ENCODE measurements at places on chromosomes 3 and 15. TPM values are rescaled to one million over a fixed set of nuclear protein-coding genes. Genes with fewer than 3 reads are reported as not detected.

GRCh38 chr15:28974142-28974541 lies 88.4 kb downstream of the APBA2 start:
- DNase-seq = no peak

GRCh38 chr3:65836047-65836446 lies 202.7 kb downstream of the MAGI1 start:
- DNase-seq = peak; percentile 28

- DNase-seq = no peak
Observed at GRCh38 chr3:56075089-56075488, 393.2 kb downstream of the ERC2 start.

- no peak for DNase-seq
Observed at GRCh38 chr3:137944593-137944992, 65.4 kb upstream of the CLDN18 start.

GRCh38 chr3:90062631-90063200 lies 955.3 kb downstream of the EPHA3 start:
- no peak for DNase-seq

DNA sequence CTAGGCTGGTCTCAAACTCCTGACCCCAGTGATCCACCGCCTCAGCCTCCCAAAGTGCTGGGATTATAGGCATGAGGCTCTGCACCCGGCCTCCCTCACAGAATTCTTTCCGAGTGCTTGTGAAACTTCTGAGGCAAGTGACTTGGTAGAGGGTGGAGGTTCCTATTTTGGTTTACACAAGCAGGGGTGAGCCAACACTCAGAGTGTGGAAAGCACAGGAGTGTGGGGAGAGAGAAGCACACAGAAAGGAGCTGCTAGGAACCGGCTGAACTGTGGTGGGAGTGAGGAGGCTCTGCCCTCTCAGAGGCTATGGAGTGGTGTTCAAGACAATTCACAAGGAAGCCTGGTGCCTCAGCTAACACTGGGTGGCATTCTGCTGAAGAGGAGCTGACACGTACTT lies 7.7 kb downstream of the CAPN3 start:
- no peak for DNase-seq

DNA sequence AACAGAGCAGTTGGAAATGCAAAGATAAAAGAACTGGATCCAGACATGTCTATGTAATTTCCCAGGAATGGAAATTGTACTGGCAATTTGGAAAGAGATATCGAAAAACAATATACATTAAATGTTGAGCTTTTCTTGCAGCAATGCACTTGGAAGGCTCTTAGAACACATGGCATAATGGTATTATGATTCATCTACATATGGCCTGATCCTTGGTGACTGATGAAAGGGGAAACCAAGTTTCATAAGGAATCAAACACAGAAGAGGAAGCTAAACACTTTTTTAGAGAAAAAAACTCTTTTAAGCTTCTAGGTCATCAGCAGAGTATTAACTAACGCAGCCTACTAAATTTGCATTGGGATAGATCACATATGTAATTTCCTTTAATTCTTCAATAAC lies 12.4 kb upstream of the GREM1 start:
- DNase-seq = peak; percentile 62

DNA sequence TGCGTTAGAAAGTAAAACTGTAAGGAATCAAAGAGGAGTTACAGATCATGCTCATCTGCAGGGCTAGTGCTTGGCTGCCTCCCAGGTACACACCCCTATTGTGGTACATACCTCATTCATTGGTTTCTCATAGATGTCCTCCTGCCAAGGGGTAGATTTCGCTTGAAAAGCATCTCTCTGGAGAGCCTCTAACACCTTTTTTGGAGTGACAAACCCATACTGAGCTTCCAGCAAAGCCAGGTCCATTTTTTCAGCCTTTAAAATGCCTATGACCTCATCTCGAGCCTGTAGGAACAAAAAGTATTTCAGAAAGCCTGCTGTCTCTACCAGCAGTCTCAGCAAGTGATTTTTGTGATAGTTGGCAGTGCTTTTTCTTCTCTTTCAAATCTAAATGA lies 112.1 kb downstream of the CMSS1 start:
- peak; percentile 50 for DNase-seq

DNA sequence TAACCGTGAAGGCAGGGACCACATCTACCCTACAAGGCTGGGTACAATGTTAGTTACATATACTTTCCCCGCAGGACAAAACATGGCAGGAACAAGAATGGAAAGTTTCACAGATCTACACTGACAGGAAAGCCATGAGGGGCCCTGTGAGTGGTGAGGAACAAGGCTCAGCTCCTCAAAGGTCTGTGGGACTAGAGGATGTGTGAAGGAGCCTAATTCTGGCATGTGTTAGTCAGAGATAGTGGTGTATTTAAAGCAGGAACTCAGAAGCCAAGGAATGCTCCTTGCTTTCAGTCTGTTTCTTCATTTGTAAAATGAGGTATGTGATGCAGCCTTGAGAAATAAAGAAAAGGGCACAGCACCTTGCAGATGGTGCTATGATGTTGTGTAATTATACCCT lies 25.1 kb downstream of the ETV5 start:
- no peak for DNase-seq

GRCh38 chr3:53264718-53265117 lies 8.9 kb upstream of the TKT start:
- no peak for DNase-seq

DNA sequence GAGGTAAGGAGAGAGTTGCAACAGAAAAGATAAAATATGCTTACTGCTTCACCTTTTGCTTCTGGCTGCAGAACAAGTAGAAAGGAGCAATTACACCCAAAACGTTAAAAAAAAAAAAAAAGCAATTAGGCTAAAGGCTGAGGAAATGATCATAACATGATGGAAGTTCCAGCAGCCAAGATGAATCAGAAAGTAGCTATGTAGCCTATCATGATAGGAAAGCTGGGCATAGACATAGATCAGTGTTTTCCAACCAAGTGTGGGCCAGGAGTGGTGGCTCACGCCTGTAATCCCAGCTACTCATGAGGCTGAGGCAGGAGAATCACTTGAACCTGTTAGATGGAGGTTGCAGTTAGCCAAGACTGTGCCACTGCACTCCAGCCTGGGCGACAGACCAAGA lies 52.6 kb downstream of the AGTR1 start:
- no peak for DNase-seq

DNA sequence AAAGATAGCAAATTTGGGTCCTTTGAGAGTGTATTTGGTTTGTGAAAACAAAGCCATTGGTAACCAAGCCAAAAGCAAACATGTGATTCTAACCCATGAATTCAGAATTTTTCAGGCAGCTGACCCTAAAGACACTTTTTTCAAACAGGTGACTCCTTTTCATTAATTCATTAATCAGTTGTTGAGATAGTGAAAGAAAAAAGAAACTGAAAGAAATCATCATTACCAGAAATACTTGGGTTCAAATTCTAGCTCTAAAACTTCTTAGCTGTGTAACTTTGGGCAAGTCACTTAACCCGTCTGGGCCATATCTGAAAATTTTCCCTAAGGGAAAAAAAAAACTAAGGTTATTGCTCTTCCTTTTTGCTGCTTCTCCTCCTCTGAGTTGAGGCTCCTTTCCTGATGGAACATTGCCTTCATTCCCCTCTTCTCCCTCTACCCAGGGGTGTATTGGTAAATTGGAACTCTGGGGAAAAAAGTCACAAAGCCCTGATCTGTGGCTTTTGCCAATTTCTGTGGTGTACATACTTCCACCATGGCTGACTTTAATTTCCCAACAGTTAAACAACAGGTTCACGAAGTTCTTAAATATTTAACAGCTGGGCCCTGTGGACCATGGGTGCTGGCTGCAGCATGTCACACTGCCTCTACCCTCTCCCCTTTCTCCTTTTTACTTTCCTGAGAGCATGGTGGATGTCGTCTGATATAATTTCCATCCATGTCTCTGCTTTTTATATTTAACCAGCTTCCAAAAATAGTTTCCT lies 120.3 kb downstream of the ASB7 start:
- DNase-seq = no peak

DNA sequence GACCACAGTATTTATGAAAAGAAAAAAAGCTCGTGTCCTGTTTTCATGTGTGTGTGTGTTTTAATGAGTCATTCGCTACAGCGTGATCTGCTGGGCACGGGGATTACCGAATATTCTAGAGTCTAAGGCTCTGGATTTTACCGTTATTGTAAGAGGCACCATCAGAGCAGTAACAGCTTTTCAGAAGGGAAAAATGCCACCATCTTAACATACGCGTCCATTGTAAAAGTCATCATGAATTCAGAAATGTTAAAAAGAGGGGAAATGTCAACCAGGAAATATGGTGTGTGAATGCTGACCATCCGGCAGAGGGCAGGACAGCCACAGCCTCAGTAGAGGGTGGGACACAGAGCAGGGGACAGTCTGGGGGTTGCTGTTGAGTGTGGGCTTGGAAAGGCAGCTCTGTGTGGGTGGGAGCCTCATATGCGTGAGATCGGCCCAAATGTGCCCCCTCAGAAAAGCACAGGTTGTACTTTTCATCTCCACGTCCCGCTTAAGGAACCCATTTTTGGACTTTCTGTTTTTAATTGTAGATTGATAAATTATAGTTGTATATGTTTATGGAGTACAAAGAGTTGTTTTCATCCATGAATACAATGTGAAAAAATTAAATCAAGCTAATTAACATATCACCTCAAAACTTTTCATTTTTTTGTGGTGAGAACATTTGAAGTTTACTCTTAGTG lies 69.6 kb downstream of the ASB7 start:
- DNase-seq = peak; percentile 77

GRCh38 chr3:53491276-53491675 lies 3.1 kb upstream of the CACNA1D start:
- DNase-seq = no peak

- DNase-seq = no peak
Observed at GRCh38 chr15:67415181-67415580, 105.8 kb upstream of the C15orf61 start.

DNA sequence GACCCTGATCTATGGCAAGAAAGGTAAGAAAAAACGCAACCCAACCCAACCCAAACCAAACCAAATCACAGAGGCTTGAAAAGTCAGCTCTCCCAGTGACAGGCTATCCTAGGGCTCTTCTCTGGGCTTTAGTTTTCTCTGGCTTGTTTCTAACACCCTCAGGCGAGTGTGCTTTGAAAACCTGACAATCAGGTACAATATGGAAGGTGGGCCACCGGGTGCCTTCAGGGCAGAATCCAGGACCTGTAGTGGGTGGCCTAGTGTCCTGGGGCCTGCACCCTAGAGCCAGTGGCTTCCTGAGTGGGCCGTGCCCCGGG lies 46.8 kb downstream of the BHLHE40 start:
- DNase-seq = no peak

- peak; percentile 35 for DNase-seq
Observed at GRCh38 chr3:120742849-120743365, 363 bp downstream of the GTF2E1 start.

GRCh38 chr15:73368301-73369136 lies at the start of gene HCN4:
HCN4 (minus strand) TSS chr15:73368958; CDS start chr15:73368270, 688 bp downstream.
- DNase-seq = no peak

DNA sequence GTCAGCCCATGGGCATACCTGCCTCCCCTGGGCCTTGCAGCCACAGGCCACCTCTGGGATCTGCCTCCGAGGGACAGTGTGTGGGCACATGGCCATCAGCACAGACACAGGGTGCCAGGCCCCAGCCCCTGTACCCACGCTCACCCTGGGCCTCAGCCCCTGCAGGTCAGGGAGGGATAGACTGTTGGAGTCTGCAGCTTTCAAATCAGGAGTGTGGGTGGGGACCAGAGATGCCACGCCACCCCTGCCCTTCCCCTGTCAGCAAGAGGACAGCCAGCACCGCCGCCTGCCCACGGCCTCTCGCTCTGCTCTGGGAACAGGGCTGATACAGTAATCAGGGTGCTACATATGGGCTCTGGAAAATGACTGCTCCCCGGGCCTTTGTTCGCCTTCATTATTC lies 72.7 kb downstream of the DNAJB8 start:
- DNase-seq = no peak

DNA sequence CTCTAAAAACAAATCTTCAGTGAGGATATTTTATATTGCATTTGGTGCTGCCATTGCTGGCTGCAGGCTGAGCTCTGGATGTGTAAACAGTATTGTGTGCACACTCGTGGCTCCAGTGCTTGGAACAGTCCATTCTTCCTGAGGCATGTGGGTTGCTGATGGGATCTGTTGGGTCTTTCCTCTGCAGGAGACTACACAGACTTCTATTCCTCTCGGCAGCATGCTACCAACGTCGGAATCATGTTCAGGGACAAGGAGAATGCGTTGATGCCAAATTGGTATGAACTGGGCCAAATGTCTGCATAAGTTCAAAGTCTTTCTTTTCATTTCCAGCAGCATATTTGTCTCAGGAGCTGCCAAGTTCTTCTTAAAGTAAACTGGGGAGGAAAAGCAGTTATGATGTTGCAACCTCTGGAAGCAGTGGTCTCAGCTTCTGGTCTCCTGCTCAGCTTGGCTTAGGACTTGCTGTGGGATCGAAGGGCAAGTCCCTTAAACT lies 9.3 kb downstream of the FAH start:
- no peak for DNase-seq

GRCh38 chr3:88031642-88032077 lies 27.1 kb downstream of the CGGBP1 start:
- peak; percentile 71 for DNase-seq

DNA sequence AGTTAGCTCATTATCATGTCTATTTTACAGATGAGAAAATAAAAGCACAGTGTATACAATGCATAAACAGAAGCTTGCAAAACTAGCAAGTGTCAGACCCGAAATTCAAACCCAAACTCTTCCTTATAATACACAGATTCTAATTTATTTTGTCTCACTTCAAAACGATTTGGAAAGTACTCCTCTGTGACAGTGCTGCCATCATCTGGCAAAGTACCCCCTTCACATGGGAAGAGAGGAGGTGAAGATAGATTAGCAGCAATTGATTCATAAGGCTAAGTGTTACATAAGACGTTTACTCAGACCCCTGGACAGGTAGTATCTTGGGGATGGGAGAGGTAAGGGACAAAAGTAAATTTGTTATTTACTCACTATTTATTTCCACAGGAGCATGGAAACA lies 744.0 kb upstream of the SGO1 start:
- no peak for DNase-seq

DNA sequence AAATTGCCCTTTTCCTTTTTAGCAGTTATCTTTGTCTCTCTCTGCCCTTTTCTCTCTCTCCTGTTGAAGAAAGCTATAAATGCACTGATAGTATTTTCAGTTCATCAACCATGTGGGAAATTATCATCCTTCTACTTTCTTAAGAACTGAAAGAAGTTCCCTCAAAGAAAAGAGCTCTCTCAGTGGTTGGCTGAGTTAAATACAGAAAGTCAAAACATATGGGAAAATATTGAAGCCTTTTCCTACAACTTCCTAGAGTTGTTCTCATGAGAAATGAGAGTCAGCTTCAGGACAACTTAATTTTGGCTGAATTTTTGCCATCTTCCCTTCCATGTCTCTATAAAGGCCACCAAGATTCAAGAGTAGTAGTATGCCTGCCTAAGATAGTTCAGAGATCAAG lies 96.7 kb downstream of the NFKBIZ start:
- no peak for DNase-seq

The ADCY5 gene
- total RNA-seq = 0.10 TPM

The PGBD4 gene
- total RNA-seq = 2.5 TPM

The CLSTN2 gene
- 0.59 TPM for total RNA-seq

The SCAMP5 gene
- 4.4 TPM for total RNA-seq

The SERINC4 gene
- not detected for total RNA-seq

The TRPM1 gene
- total RNA-seq = not detected

The APOD gene
- 1.6 TPM for total RNA-seq

The PRTG gene
- 13.3 TPM for total RNA-seq

The LRRN1 gene
- not detected for total RNA-seq
